Pancreas (tissue), 10 donors: ENCODE measurements at places on chromosomes 6 and 20. TPM values are rescaled to one million over a fixed set of nuclear protein-coding genes. Genes with fewer than 3 reads are reported as not detected.

DNA sequence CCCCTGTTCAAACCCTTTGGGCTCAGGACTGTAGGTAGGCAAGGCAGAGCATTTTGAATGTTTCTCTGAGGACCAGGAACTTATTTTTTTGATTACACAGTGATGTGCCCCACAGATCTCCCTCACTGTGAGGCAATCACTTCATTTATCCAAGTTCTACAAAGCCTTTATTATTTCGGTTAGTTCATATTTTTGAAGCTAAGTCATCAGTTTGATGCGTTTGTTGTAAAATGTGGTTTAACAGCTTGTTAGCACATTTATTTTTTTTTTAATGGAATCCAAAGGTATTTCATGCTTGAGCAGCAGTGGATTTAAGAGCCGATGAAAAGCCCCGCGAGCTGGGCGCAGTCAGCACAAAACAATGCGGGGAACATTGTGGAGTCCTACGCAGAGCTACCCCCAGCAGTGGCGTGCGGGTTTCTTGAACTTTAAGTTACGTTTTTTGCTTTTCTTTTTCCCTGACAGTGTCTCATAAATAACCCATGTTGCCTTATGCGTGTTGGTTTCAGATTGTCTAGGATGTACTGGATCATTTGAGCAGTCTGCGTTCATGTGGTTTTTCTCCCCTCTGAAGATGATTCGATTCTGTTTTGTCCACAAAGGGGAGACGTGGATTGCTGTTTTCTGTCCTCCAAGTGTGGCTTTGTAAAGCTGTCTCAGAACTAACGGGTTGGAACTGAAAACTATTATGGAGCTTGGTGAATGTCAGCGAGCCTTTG lies 233.6 kb upstream of the BMP2 start:
- no peak for DNase-seq

GRCh38 chr20:22711971-22712755 lies 127.8 kb upstream of the FOXA2 start:
- DNase-seq = no peak

DNA sequence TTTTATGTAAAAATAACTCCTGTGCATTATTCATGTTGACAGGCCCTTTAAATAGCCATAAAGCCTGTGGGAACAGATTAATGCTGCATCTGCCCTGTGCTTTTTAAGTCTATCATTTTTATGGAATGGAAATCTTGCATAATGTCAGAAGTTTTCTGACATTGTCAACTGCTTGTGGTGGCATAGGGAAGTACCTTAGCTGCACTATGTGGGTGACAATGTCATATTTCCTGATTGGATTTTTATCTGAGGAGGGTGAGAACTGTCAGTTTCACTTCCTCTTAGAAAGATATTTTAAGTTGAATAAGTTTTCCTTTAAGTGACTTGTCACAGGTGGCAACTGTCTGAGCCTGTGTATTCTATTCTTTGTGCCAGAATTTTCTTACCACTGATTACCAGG lies 267.9 kb downstream of the PLCB1 start:
- no peak for DNase-seq

TBXT gene
- not detected for polyA plus RNA-seq

RSPH9 gene
- 1.1 TPM for polyA plus RNA-seq

ZNF334 gene
- 11.6 TPM for polyA plus RNA-seq

ABHD16B gene
- 0.53 TPM for polyA plus RNA-seq

CYP21A2 gene
- 2.7 TPM for polyA plus RNA-seq
